ENCODE measurements at places on chromosomes 2 and 18.

GRCh38 chr2:224887141-224887540 is 155.1 kb downstream of the DOCK10 start:
- DNase-seq = peak; percentile 42

GRCh38 chr18:10659000-10659399 is 133.2 kb downstream of the NAPG start:
- no peak for DNase-seq

GRCh38 chr2:224039080-224039769 is at the start of gene SERPINE2:
Gene SERPINE2 (minus strand): TSS chr2:224039286. CDS start chr2:224001900, 37,386 bp downstream.
- peak; percentile 56 for DNase-seq

- DNase-seq = no peak
These were observed 22.9 kb downstream of the TGIF1 start for GRCh38 chr18:3472681-3473544.

DNA sequence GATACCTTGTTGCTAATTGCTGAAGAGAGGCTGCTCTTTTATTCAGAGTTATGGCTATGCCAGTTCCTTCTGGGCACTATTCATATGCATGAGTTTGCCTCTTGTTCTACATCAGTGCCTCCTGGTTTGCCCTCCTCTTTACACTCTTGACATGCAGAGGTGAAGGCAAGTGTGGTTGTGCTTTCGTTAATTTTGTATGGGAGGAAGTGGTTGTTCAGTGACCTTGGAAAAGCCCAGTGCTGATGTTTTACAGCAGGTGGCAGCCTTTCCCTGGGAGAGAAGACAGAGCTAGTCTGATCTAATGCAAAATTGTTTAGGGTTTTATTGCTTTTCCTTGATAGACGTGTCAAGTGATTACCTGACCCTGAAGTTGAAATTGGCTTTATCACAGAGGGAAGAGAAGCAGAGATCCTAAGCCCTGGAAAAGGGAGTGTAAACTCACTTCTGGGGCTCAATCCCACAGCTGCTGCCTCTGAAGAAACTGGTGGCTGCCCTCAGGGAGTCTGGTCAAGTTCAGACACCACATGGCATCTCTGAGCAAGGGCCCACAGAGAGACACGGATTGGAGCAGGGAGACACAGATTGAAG is 30.5 kb upstream of the VPS54 start:
- DNase-seq = peak; percentile 74

- DNase-seq = peak; percentile 49
These were observed 67.4 kb downstream of the TNP1 start for GRCh38 chr2:216792222-216793021.

Data from fibroblast of villous mesenchyme (primary cell).